GM20000 (cell line): ENCODE measurements at places on chromosomes 16 and 17.
A peak's percentile ranks its signal among the peaks of the same experiment; 100 is the strongest.

DNA sequence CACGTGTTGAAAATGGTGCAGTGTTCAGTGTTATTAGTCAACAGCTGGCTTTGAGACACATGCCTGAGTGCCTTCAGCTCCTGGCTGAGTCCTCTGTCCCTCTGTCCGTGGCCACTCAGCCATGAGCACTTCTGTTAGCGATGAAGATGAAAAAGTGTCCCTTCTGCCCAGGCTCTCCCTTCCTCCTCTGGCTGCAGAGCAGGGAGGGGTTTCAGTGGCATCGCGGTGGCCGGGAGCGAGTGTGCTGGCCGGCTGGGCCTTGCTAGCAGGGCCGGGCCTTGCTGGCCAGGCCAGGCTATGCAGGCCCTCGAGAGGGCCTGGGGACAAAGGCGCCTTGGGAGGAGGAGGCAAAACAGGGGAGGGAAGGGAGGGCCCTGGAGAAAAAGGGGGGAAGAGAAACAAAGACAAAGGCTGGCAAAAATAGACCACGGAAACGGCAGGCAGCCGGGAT lies 47.7 kb downstream of the CMIP start:
- DNase-seq = no peak

DNA sequence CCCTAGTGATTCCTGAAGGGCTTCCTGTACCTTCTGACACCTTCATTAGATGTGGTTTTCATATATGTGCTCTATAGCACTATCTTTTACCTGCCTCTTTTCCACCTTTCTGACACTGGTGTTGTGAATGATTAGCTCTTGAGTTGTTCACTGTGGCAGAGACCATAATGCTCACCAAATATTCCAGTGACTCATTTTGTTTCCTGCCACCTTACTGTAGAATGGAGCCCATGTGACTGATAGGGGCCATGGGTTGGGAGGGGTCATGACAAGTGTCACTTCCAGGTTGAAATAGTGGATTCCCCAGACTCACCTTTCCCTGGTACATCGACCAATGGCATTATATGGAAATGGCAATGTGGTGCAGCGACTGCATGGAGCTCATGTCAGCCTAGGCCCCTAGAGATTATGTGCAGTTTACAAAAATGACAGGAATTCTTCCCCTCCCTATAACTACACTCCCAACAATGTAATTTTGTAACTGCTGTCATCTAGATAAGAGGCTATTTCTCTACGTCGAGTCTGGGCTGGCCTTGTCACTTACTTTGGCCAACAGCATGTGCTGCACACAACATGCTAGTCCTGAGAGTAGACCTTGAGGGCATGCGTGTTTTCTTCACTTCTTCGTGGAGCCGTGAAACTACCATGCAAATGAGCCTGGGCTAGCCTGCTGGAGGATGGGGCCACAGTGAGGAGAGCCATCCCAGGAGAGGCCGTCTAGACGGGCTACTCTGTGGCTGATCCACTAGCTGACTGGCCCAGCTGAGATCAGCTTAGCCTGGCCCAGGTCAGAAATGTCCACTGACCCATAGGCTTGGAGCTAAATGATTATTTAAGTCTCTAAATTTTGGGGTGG lies 409.5 kb downstream of the CA10 start:
- DNase-seq = no peak

- DNase-seq = no peak
Measured at GRCh38 chr16:11078812-11079459, 134.6 kb downstream of the CLEC16A start.

GRCh38 chr16:50340578-50340977 lies 28.2 kb downstream of the BRD7 start:
- DNase-seq = no peak

GRCh38 chr17:66413559-66414520 lies 111.4 kb downstream of the PRKCA start:
- no peak for DNase-seq

- DNase-seq = no peak
Measured at GRCh38 chr16:58948244-58948643, 214.1 kb upstream of the GOT2 start.

GRCh38 chr16:50329446-50330189 lies 39.2 kb downstream of the BRD7 start:
- DNase-seq = no peak

DNA sequence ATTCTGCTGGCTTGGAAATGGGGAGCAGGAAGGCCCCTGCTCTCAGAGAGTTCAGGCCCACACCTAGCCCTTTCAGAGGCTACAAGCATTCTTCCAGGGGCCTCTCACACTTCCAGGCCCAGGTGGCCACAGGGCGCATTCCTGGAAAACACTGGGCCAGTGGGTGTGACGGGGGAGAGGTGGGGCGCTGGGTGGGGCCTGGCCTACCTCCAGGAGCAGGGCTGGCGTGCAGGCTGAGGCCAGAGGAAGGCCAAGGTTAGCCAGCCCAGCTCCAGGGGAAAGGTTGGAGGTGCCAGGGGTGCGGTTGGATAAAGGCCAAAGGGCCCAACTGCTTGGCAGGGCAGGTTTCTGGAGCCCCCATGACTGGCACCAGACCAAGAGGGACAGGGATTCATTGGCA lies 198.2 kb downstream of the MAF start:
- DNase-seq = no peak

DNA sequence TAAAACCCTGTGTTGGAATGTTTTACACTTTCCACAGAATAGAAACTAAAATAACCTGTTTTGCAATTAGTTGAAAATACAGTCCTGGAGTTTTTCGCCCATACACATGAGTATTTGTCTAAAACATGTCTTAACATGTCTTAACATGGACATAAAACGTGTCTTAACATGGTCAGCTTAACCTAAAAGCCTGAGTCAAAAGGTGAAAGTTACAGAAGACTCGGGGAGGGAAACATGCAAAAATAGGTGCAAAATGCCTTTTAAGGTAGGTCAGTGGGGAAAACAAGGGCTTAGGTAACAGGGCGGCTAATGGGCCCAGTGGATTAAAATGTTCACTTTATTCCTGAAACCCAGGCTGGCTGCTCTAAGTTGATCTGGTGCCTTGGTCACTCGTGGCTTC lies 56.1 kb upstream of the RBL2 start:
- DNase-seq = no peak

- DNase-seq = no peak
Measured at GRCh38 chr16:23428351-23428750, 24.6 kb downstream of the COG7 start.

DNA sequence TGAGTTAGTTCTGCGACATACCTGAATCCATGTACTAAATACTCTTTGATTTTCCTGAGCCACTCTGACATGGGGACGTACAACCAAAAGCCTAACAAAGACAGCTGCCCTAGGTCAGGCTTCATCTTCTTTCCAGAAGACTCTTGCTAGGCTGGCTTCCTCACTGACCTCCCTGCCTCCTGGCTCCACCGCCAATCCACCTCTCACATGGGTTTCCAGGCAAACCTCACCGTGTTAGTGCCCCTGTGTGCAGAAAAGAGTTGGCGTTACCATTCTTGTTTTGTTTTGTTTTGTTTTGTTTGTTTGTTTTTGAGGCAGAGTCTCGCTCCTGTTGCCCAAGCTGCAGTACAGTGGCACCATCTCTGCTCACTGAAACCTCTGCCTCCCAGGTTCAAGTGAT lies 135.3 kb downstream of the WSCD1 start:
- no peak for DNase-seq

DNA sequence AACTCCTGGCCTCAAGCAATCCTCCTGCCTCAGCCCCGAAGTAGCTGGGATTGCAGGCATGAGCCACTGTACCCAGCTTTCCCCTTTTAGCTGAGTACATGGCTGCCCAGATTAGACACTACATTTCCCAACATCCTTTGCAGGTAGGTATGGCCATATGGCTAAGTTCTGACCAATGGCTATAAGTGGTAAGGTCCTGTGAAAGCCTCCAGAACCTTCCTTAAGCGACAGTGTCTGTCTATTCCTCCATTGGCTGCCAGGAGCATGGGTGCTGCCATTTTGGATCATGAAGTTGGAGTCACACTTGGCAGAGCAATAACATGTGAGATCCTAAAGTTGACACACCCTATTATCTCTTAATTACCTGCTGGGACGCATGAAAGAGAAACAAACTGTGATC lies 24.4 kb upstream of the CRHR1 start:
- no peak for DNase-seq

DNA sequence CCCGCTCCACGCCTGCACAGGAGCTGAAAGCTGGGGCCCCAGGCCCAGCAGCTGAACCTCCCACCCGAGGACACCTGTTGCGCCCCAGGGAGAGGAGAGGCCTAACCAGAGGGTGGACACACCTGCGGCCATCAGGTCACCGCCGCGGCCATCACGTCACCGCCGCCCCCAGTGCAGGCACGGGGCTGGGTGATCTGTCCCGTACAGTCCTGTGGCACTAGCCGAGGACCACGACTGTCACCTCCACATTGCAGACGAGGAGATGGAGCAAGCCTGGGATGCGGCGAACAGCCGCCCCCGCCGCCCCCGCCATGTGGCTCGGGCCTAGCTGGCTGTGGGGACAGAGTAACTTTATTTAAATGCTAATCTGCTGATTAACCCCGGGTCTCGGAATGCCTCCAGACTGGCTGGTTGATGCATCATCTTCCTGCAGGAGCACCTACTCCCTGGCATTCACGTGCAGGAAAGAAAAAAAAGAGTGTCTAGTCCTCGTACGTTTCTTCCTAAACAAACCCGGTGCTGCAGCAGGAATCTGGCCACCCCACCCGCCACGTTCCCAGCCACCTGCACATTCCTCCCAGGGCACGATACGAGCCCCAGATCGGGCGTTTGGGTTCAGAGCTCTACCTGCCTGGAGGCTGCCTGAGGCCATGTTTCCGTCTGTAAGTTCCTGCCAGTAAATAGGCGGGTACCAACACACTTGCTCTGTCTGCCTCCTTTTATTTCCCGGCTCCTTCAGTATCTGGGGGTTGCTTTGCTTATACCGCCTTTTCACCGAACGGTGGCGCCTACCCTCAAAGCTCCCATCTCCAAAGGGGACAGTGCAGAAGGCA lies 29.9 kb downstream of the PIEZO1 start:
- DNase-seq = peak; percentile 66

- no peak for DNase-seq
Measured at GRCh38 chr16:68072038-68072695, 13.0 kb upstream of the NFATC3 start.

DNA sequence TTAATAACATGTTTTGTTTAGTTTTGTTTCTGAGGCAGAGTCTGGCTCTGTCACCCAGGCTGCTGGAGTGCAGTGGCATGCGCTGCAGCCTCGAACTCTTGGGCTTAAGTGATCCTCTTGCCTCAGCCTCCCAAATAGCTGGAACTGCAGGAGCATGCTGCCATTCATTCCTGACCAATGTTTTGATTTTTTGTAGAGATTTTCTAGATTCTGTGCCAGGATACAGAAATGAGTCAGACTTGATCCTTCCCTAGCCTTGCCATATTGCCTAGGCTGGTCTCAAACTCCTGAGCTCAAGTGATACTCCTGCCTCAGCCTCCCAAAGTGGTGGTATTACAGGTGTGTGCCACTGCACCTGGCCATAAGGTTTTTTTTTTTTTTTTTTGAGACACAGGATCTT lies 17.7 kb downstream of the TAOK1 start:
- DNase-seq = no peak

DNA sequence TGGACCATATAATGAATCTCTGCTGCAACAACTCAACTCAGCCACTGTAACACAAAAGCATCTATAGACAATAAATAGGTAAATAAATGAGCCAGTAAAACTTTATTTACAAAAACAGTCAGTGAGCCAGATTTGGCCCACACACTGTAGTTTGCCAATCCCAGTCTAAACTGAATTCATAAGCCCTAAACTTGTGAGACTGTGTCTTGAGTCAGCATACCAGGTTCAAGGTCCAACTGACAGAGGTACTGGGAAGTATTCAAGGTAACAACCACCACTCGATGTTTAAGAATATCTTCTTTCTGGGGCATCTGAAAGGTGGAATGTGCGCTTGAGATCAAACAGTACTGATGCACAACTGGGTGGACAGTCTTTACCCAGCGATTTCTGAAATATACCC lies 94.2 kb downstream of the HELZ start:
- no peak for DNase-seq

DNA sequence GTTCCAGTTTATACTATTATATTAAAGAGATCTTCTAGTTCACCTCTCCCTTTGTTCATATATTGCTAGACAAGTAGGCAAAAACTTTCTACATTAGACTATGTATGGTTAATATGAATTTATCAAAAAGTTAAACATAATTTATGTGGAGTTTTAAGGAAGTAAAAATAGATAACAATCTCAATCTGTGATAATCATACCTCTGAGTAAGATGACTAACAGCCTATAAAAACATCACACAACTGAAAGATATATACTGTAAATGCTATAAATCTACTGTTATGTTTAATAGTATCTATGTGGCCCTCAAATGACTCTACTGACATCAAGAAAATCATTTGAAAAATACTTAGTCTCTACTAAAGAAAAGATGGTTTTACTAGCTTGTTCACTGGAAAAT lies 37.1 kb downstream of the AP1G1 start:
- DNase-seq = no peak

DNA sequence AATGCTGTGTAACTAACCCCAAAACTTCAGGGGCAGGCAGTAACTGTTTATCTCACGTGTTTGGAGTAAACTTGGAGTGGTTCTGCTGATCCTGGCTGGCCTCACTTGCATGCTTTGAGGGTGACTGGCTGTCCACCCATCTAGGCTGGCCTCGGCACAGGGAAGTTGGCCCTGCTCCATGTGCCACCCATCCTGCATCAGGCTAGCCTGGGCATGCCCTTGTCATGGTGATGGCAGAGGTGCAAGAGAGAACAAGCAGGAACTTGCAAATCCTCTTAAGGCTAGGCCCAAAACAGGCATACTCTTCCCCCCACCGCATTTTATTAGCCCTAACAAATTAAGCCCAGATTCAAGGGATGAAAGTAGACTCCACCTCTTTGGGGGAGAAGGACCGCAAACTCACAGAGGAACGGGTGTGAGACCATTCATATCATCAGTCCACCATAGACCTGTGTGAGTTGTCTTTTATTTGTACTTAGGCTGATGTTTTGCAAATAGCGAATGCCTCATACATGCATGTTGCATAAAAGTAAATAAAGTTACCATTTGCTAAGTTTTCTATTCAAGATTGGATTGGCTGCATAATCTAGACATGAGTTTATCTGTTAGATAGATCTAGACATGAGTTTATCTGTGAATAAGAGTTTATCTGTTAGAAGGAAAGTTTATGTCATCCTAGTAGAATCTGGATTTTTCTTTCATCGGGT lies 221.0 kb downstream of the CCDC182 start:
- no peak for DNase-seq

DNA sequence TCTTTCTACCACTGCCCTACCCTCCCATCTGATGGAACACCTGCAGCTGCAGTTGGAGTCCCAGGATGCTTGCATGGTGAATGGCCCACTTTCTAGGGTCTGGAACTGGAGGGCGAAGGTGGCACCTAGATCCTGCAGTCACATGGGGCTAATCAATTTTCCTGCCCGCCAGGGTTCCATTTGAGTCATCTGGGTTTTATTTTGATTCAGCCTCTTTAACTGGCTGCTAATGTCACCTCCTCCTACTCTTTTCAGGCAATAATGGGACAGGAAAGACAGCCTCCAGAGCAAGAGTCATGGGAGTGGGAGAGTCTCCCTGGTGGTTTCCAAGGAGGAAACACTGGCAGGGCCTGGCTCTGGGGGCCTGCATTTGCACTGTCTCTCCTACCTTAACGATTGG lies 3.8 kb upstream of the TBKBP1 start:
- no peak for DNase-seq

- no peak for DNase-seq
Measured at GRCh38 chr16:17084130-17084529, 386.6 kb downstream of the XYLT1 start.
